GM04503 (cell line): ENCODE measurements at places on chromosomes 1 and 21.

GRCh38 chr1:219374636-219375035 lies 201.0 kb downstream of the LYPLAL1 start:
- DNase-seq: no peak

GRCh38 chr1:56457756-56458375 lies 121.5 kb downstream of the PLPP3 start:
- no peak for DNase-seq

GRCh38 chr1:217524787-217525520 lies 105.9 kb downstream of the GPATCH2 start:
- no peak for DNase-seq

DNA sequence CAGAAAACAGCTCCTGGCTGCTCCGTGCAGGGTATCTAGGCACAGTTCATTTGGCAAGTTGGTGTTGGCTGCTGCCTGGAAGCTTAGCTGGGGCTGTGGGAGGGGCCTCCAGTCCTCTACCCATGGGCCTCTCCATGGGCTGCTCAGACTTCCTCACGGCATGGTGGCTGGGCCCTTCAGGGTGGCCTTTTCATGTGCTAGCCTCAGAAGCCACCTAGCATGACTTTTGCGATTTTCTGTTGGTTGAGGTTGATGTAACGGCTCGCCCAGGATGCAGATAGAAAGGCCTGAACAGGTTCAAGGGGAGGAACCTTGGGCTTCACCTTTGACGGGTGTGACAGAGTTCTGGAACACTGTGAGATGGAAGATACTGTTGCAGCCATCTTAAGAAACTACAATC lies 25.8 kb upstream of the LHX4 start:
- no peak for DNase-seq

DNA sequence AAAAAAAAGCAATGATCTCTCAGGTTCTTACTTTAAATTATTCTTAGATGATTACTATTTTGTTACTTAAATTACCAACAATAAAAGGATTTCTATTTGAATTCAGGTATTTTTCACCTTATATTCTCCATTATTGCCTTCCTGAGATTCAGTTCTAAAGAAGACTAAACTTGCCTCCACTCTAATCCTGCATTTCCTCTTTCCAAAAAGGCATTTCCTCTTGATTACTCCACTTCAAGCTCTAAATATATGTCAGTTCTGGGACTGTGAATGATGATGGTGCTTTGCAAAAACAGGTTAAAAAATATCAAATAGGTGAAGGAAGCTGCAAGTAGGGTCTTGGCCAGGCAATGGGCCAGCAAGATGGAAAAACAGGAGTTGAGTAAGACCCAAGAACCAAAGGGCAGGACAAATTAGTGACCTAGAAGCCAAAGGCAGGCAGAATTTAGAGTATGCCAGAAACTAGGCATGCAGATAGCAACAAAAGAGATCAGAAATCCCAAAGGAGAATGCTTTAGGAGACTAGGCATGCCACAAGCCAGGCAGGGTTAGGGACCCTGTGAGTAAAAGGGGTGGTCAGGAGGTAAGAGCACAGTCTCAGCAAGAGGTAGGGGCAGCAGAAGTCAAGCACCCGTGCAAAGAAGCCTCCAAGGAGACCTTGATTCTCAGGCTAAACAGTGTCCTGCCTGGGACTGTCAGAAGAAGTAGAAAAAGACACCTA lies 11.3 kb upstream of the DIPK1A start:
- no peak for DNase-seq

GRCh38 chr21:43352154-43352537 lies 74.8 kb downstream of the SIK1 start:
- no peak for DNase-seq

- DNase-seq: no peak
Observed at GRCh38 chr1:163870666-163871065, 548.9 kb downstream of the NUF2 start.

DNA sequence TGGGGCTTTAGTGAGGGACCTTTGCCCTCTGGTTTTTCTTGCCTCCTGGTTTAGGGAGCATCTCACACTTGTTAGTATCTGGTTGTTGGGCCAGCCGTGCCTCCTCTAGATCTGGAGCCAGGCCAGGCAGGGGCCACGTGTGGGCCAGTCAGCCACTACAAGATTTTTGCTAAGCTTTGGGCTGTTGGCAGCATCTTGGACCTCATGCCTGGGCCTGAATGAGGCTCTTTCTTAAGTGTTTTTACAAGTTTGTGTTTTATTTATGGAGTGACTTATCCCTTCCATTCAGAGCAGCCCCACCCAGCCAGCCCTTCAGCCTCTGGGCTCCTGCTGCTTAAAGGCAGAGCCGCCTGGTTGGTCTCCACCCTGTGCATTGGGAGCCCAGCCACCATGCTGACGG lies 1.6 kb upstream of the SH3BGRL3 start:
- peak; percentile 65 for DNase-seq

- DNase-seq: no peak
Observed at GRCh38 chr1:177172866-177173265, 2.1 kb downstream of the BRINP2 start.

- no peak for DNase-seq
Observed at GRCh38 chr1:93775224-93775623, 93.6 kb upstream of the BCAR3 start.

- no peak for DNase-seq
Observed at GRCh38 chr1:203899353-203899716, 37.9 kb downstream of the SNRPE start.
